ENCODE measurements at places on chromosomes 1 and 21.

- H3K4me3 ChIP-seq, result no peak overlapping the region
- no peaks in the 10 kb centered on the region for H3K36me3 ChIP-seq
- H3K27me3 ChIP-seq, result peaks cover 75% of the 10 kb centered on the region
- no peak overlapping the region for H3K27ac ChIP-seq
Measured at GRCh38 chr1:167499664-167500101, 18.6 kb downstream of the CD247 start.

- H3K4me1 ChIP-seq, result no peaks in the 10 kb centered on the region
- no peaks in the 10 kb centered on the region for H3K36me3 ChIP-seq
- no peak overlapping the region for H3K27ac ChIP-seq
- peak; percentile 26 for ATAC-seq
- no peak overlapping the region for H3K4me3 ChIP-seq
- H3K27me3 ChIP-seq, result peaks cover 54% of the 10 kb centered on the region
Measured at GRCh38 chr1:211478376-211478775, 13.6 kb downstream of the RD3 start.

DNA sequence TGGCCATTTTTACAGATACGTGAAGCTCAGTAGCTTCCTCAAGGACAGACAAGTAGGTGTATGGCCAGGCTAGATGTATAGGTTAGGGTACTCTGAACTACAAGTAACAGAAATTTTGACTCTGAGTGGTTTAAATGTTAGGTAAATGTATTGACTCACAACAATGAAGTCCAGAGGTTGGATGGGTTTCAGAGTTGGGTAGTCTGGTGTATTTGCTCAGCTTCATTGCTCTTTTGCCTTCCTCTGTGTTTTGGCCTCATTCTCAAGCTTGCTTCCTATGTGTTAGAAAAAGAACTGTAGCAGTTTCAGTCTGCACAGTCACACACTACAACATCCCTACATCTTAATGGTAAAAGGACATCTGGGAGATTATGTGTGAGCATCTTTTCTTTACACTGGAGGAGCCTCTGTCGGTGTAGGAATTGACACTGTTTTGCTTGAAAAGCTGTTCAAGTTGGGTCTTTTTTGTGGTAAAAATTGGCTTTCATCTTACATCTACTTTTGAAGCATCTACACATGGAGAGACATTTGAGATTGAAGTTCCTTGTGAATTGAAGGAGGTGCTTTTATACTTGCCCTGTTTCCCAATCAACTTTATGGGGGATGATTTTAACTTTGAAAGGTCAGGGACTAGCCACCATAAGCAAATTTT lies 64.4 kb downstream of the MAST2 start:
- no peak overlapping the region for H3K4me3 ChIP-seq
- H3K27me3 ChIP-seq, result no peaks in the 10 kb centered on the region
- peaks cover 4% of the 10 kb centered on the region for H3K36me3 ChIP-seq
- ATAC-seq, result no peak

GRCh38 chr1:53142226-53142853 lies at the start of gene SLC1A7:
Gene SLC1A7, minus strand, starts transcription at chr1:53142638. Its CDS starts 189 bp downstream, at chr1:53142449.
- peaks cover 21% of the 10 kb centered on the region for H3K27me3 ChIP-seq
- no peak for ATAC-seq
- H3K36me3 ChIP-seq, result peaks cover 8% of the 10 kb centered on the region
- no peak within 1 kb of the TSS for H3K27ac ChIP-seq
- no peak within 1 kb of the TSS for H3K4me3 ChIP-seq

DNA sequence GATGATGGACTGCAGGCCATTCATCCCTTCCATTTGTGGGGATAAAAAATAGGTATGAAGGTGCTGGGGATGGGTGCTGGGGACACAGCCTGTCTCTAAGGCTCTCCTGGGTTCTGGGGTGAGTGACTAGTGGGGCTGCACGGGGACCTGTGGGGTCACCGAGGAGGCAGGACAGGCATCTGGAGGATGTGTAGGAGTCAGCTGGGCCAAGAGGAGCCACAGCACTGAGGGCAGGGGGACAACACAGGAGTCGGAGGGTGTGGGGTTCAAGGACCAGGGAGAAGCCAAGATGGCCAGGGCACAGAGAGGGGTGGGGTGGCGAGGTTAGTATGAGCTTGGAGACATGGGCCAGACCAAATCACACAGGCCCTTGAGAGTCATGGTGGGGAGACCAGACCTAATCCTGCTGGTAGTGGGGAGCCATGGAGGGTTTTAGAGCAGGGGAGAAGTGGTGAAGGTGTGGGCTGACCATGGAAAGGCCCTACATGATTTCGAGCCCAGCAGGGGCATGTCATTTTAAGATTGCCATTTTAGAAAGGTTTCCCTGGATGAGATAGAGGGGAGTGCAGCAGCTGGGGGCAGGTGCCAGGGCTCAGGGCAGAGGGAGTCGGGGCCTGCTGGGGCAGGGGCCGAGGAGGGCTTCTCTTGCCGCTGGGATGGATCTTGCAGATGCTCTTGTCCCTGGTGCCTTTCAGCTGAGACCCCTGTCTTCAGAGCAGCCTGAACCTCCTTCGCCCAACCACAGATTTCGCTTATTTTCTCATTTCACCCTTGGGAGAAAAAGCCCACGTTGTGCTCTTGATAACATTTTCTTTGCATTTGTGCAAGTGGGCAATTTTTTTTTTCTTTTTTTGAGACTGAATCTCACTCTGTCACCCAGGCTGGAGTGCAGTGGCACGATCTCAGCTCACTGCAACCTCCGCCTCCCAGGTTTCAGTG lies 22.7 kb downstream of the SERINC2 start:
- no peaks in the 10 kb centered on the region for H3K36me3 ChIP-seq
- no peak overlapping the region for H3K27ac ChIP-seq
- H3K4me3 ChIP-seq, result no peak overlapping the region
- peaks cover 8% of the 10 kb centered on the region for H3K27me3 ChIP-seq
- peaks cover 15% of the 10 kb centered on the region for H3K4me1 ChIP-seq
- no peak for ATAC-seq

DNA sequence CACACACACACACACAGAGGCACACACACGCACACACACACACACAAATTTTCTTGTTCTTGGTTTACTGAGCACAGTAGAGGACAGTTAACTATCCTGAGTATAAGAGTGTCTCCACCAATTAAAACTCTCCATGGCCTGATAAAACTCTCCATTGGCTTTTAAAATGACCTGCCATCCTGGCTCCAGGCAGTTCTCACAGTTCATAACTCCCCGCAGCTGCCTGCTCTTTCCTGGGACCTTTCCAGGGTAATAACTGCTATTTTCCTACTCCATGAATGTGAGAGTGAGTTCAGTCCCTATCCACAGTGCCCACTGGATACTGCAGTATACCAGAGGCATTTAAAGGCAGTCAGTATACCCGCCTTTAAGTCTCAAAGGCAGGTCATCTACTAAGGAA lies 351.5 kb downstream of the PLPP3 start:
- H3K27me3 ChIP-seq, result peaks cover 23% of the 10 kb centered on the region
- peaks cover 4% of the 10 kb centered on the region for H3K4me1 ChIP-seq
- H3K36me3 ChIP-seq, result no peaks in the 10 kb centered on the region
- ATAC-seq, result no peak

GRCh38 chr1:159197561-159198557 lies 6.8 kb upstream of the ACKR1 start:
- ATAC-seq, result peak; percentile 77
- H3K36me3 ChIP-seq, result no peaks in the 10 kb centered on the region
- H3K4me1 ChIP-seq, result no peaks in the 10 kb centered on the region
- peaks cover 50% of the 10 kb centered on the region for H3K27me3 ChIP-seq

GRCh38 chr1:40980068-40980452 lies 564 bp downstream of the CTPS1 start:
- peak; percentile 58 for ATAC-seq
- peaks cover 6% of the 10 kb centered on the region for H3K36me3 ChIP-seq
- H3K27ac ChIP-seq, result peak overlapping the region; percentile 82
- H3K27me3 ChIP-seq, result no peaks in the 10 kb centered on the region
- peaks cover 27% of the 10 kb centered on the region for H3K4me1 ChIP-seq

DNA sequence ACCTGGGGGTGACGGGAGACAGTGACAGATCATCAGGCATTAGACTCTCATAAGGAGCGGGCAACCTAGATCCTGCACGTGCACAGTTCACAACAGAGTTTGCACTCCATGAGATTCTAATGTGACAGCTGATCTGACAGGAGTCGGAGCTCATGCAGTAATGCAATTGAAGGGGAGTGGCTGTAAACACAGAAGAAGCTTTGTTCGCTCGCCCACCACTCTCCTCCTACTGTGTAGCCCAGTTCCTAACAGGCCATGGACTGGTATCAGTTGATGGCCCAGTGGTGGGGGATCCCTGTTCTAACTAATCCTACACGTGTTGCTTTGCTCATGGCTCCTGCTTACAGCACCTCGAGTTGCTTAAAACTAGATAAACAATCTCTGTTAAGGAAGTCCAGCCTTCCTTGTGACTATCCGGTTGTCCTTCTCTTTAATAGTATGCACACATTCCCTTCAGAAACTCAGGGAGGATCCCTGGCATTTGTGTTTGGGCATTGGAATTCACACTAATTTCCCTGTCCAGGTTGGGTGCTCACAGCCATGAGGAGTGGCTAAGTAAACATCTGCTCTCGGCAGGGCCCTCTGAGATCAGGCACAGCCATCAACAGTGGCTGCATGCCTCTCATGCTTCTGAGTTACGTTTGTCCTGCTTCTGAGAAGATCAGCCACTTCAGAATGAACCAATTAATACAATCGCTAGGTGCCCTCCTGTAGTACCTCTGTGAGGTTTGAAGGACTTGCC lies 21.1 kb upstream of the F3 start:
- H3K27ac ChIP-seq, result no peak overlapping the region
- no peak overlapping the region for H3K4me3 ChIP-seq

DNA sequence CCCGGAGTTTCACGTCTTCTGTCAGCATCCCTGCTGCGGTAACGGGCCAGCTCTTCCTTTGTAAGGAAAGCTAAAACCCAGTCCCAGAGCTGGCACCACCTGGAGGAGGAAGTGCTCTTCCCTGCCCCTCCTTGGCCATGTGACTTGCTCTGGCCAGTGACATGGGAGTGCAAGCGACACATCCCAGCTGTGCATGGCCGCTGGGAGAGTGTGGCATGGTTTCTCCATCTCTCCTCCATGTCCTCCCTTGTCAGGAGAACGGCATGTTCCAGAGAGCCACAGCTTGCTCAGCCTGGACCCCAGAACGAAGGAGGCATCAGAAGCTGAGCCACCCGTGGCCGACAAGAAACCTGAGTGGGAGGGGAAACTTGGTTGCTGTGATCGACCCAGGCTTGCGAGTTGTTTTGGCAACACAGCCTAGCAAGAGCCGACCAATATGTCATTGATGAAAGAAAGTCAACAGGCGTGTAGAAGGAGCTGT lies 2.7 kb upstream of the PRXL2B start:
- peaks cover 73% of the 10 kb centered on the region for H3K4me1 ChIP-seq
- peak overlapping the region; percentile 90 for H3K4me3 ChIP-seq
- no peaks in the 10 kb centered on the region for H3K27me3 ChIP-seq
- peak overlapping the region; percentile 85 for H3K27ac ChIP-seq
- peaks cover 16% of the 10 kb centered on the region for H3K36me3 ChIP-seq

GRCh38 chr1:64941461-64942117 lies 24.8 kb downstream of the JAK1 start:
- H3K27me3 ChIP-seq, result no peaks in the 10 kb centered on the region
- no peaks in the 10 kb centered on the region for H3K36me3 ChIP-seq
- ATAC-seq, result no peak
- H3K4me3 ChIP-seq, result no peak overlapping the region
- no peak overlapping the region for H3K27ac ChIP-seq

DNA sequence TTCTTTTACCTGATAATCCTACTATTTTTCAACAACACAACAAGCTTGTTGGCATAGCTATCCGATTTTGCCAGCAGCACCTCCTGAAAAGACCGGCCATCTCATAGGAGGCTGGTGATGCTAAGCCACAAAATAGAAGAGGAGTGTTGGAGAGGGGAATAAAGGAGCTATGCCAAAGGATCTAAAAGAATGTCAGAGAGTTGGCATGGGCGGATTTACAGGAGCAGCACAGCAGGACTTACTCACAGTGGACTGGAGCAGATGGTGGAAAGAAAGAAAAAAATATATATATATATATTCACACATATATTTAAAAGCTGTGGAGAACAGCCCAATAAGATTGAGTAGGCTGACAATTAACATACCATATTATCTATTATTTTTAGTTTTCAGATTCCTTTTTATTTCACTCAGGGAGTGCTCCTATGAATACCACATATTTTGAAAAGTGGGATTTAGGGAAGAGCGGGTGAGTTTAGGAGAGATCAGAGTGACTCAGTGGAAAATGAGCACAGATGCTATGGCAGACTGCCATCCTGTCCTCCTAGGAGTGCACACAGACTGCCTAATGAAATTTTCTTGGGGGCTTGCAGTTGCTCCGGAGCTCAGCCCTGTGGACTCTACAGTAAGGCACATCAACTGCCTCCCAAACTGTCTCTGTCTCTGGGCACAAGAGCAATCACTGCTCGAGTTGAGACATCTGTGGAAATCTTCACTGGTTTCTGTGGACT lies 394.4 kb upstream of the CHRM3 start:
- no peak overlapping the region for H3K4me3 ChIP-seq
- ATAC-seq, result no peak
- no peaks in the 10 kb centered on the region for H3K27me3 ChIP-seq
- H3K36me3 ChIP-seq, result no peaks in the 10 kb centered on the region

- no peak overlapping the region for H3K4me3 ChIP-seq
- no peaks in the 10 kb centered on the region for H3K36me3 ChIP-seq
- H3K27me3 ChIP-seq, result no peaks in the 10 kb centered on the region
- H3K4me1 ChIP-seq, result peaks cover 13% of the 10 kb centered on the region
Measured at GRCh38 chr1:89736937-89737733, 83.7 kb upstream of the LRRC8D start.

DNA sequence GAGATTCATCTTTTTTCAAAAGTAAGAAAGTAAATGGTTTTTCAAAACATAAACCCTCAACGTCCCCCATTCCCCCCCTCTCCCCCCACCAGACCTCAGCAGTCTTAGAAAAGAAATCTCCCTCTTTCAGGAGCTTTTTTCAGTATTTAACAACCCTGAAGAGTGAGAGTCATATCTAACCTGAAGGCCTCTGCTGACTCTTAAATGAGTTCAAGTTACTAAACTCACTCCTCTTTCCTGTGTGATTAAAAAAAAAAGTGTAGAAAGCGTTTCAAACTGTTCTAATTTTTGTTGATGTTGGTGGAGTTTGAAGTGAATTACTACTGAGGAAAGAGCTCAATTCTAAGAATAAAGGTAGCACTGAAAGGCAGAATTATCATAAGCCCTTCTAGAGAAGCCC lies 93.7 kb downstream of the VAV3 start:
- H3K36me3 ChIP-seq, result peaks cover 10% of the 10 kb centered on the region
- ATAC-seq, result peak; percentile 47
- H3K27ac ChIP-seq, result peak overlapping the region; percentile 63
- no peak overlapping the region for H3K4me3 ChIP-seq

DNA sequence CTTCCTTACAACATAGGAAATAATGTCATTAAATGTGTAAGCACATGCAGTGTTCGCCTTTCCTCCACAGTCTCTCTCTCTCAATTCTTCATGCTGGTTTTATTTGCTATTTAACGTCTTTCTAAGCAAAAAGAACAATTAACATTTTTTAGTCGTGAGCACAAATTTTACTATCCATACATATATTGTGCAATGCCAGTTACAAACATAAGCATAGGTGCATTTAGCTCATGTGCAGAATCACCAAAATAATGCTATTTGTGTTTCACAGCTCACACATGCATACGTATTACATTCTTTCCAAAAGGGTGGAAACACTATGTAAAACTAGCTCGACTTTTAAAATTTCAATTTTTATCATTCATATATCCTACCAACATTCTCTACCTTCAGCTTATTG lies 52.1 kb downstream of the MROH9 start:
- H3K27ac ChIP-seq, result no peak overlapping the region
- H3K4me3 ChIP-seq, result no peak overlapping the region
- no peaks in the 10 kb centered on the region for H3K27me3 ChIP-seq
- no peak for ATAC-seq
- H3K4me1 ChIP-seq, result no peaks in the 10 kb centered on the region

- H3K36me3 ChIP-seq, result peaks cover 47% of the 10 kb centered on the region
- H3K27ac ChIP-seq, result peak overlapping the region; percentile 71
- no peaks in the 10 kb centered on the region for H3K27me3 ChIP-seq
Measured at GRCh38 chr1:116498789-116499628, 71.8 kb downstream of the CD58 start.

Measured in stimulated activated memory B cell treated with anti-CD40 and anti-IgM and Interleukin-4, amounts not matched to agents 10 μg/mL and 1 μg/mL and 100 μg/mL, for 72 hours (primary cell).